ENCODE measurements at places on chromosomes 4 and X.

DNA sequence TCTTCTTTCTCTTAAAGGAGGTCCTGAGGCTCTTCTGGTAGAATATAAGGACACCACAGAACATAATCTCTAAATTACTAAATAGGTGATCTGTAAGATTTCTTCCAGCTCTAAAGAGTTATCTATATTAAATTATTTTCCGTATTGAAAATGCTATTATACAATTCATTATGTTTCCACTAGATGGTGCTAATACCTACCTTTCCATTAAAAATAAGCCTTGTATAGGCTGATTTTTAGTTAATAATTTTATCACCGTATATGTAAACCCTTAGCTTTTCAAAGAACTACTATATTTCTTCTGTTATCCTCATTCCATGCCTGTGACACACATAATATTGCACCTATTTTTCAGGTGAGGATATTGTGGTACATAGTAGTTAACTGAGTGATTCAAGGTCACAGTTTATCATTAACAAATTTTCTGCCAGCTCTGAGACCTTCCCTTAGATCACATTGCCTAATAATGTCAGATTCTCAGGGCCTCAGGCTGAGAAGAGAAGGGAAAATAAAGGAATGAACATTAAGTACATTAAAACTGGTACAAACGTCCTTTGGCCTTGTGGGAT, 138.8 kb downstream of the TEX11 start:
- DNase-seq: peak; percentile 4

DNA sequence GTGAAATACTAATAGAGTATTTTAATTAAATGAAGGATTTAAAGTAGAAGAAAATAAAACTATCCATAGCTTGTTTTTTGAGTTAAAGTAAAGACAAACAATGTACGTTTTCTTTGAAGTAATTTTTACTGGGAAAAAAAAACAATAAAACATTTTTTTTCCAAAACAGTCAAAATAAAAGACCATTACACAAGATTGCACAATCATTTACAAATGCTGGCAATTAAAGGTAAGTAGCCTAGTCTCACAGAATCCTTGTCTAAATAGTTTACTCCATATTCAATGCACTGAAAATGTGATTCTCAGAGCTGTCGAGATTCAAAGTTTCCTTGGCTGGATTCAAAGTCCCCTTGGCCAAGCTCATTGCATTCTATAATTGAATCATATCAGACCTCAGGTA, 21.2 kb downstream of the C4orf54 start:
- no peak for DNase-seq

DNA sequence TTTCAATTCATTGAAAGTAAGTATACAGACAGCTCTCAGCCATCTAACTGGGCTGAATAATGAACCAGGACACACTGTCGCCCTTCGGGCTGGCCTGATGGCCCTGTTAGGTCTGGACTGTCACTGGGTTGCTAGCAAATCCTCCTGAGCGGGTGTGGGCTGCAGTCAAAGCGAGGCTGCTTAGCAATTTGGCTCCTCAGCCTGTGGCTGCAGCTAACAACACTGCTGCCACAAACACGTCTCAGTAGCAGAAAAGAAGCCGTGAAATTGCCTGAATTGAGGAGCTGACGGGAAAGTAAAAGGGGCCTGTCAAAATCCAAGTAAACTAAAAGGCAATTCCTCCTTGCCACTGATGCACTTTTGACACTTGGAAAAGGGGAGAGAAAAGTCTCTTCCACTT, 72.8 kb downstream of the SMIM20 start:
- no peak for DNase-seq

- DNase-seq: no peak
These were observed 14.0 kb upstream of the CDKN2AIP start for GRCh38 chr4:183430317-183430993.

- DNase-seq: no peak
These were observed 150.0 kb downstream of the ANAPC10 start for GRCh38 chr4:144948009-144948408.

GRCh38 chr4:142124874-142125273, 488.5 kb downstream of the IL15 start:
- no peak for DNase-seq

DNA sequence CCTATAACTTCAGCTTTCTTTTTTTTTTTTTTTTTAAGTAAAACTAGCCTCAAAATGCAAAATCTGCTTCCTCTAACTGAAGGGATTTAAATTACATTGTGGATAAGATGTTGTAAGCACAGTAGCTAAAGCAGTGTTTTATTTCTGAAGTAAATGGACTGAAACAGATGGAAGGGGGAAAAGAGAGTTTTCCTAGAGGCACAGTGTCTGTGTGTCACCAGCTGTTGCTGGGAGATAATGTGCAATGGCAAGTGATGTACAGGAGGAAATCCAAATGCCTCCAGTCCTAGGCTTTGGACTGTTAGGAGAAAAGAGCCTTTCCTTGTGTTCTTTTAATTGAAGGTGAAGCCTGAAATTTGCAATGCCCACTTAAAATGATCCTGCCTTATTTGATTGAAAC, 672.1 kb downstream of the GRXCR1 start:
- no peak for DNase-seq

DNA sequence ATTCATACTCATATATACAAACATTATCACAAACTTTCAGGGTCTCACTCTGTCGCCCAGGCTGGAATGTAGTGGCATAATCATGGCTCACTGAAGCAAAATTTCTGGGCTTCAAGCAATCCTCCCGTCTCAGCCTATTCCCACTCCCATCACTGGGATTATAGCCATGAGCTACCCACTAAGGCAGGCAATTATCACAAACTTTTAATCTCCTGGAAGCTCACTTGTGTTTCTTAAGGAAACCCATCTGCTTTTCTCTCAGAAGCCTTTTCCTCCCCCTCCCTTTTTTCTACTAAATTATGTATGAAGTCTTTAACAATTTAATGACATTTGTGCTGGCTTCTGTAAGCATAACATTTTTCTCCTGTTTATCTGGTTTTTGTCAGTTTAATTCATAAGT, 170.5 kb downstream of the AREG start:
- no peak for DNase-seq

GRCh38 chr4:185424905-185425646, 688 bp downstream of the UFSP2 start:
- peak; percentile 5 for DNase-seq

DNA sequence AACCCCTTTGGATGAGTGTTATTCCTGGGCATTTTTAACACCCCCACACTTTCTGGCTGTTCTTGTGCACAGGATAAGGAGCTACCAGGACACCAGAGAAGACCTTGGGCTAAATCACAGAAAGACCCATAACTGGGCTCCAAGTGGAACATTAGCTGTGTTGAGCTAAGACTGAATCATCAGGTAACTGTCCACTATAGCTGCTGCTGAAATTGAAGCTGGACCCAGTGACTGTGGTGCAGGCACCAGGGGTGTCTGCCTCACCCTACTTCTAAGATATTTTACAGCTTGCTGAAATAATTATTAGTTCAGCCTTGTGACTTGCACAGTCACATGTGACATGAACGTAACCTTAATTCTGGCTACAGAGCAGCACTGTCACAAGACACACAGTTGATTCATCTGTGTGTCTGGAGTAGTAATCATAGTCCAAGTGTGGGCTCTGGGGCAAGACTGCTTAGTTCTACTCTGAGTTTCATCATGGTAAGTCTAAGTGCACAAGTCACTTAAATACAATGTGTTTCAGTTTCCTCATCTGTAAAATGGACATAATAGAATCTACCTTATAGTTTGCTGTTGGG, 127.4 kb downstream of the SLC39A8 start:
- no peak for DNase-seq

DNA sequence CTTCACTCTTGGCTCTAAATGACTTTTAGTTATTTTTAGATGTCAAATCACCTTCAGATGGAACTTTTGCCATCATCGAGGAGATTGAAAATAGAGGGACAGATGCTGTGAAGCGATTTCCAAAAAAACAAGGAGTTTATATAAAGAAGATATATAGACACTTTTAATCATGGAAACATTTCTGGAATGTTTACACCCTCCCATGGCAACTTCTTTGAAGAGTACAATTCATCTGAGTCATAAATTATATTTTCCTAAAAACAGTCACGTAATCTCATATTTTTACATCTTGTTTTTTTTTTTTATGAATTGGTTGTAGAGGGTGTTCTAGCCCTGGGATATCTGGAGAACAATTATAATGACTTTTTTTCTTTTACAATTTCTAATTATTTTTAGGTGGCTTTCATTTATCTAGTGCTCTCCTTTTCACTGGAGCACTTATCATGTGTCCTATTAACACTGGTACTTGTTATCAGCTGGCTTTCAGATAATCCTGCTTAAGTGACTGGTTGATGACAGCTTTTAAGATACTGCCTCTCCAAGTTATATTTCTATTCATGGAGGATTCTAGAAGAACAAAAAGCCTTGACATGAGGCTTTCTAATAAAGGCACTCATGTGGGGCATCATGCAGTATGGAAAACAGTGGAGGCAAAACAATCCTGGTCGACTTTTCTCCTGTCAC, 24.9 kb downstream of the PCDH7 start:
- DNase-seq: no peak

DNA sequence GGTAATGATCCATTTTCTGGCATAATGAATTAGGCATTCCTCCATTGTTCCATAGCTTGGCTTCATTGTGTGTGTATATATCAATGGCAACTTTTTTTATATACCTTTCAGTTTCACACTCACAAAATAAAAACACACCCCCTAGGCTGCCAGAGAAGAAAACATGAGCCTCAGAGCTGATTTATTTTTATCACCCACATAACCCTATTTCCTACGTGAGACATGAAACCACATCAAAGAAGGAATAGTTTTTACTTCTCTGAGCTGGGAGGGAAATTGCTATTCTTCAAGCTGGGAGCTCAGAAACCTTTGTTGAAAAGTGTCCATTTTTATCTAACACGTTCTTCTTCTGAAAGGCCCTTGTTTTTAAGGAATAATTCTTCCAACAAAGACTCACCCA, 126.7 kb upstream of the RAI2 start:
- no peak for DNase-seq

- no peak for DNase-seq
These were observed 347.3 kb downstream of the SPRY1 start for GRCh38 chr4:123743848-123744247.

GRCh38 chr4:181693517-181693916, 549.7 kb upstream of the TENM3 start:
- DNase-seq: no peak

DNA sequence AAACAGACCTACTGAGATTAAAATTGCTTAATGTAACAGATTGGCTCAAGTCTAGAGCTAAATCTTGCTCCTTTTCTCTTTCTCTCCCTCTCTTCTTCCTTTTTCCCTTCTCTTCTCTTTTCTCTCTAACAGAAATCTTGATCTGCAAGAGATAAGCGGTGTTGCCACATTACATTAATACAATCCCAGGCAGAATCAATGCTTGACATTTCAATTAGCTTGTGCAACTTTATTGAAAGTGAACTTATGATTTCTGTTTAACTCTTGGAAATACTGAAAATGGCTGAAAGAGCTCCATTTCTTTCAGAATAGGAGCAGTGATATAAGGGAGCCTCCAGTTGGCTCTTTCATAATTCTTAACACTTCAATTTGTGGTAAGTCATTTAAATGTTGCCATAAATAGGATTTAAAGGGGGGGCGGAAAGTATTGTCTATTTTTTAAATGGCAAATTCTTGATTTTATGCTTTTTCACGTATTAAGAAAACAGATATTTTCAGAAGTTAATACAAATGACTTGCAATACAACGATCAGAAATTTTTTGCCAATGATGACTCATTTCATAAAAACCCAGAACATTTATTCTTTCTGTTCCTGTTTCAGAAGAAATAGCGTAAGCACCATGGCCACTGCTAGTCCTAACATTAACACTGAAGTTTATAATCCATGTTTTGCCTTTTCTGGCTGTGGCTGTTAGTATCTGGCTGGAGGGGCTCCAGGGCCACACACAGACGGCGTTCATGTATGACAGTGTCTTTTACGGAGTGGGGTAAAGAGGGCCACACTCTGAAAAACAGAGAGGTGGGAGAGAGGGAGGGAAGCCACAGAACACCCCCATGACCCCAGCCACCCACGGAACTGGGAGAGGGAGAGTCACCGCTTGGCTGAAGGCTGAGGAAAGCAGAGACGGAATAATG, 115.7 kb upstream of the FAT1 start:
- DNase-seq: no peak

DNA sequence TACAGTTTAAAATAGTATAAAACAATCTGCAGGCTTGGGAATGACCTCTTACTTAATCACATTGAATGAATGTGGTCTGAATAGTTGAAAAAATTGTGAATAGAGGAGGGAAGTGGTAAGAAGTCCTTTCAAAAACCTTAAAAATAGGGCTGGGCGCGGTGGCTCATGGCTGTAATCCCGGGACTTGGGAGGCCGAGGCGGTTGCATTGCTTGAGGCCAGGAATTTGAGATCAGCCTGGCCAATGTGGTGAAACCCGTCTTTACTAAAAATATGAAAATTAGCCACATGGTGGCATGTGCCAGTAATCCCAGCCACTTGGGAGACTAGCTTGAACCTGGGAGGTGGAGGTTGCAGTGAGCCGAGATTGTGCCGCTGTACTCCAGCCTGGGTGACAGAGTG, 36.5 kb downstream of the HERC3 start:
- no peak for DNase-seq

- no peak for DNase-seq
These were observed 18.6 kb downstream of the TRIM2 start for GRCh38 chr4:153222707-153223426.
